Central memory CD8-positive, alpha-beta T cell (primary cell): ENCODE measurements at places on chromosomes 1 and 21.

- no peak for DNase-seq
- peak overlapping the region; percentile 56 for H3K4me3 ChIP-seq
- peaks cover 59% of the 10 kb centered on the region for H3K4me1 ChIP-seq
These were observed 13.1 kb downstream of the ZBTB7B start for GRCh38 chr1:155015527-155016230.

GRCh38 chr1:206895325-206895724 lies 1.9 kb upstream of the IL24 start:
- DNase-seq = no peak
- H3K36me3 ChIP-seq = peaks cover 2% of the 10 kb centered on the region
- H3K4me3 ChIP-seq = no peak overlapping the region

- no peak within 1 kb of the TSS for H3K27ac ChIP-seq
- peak; percentile 15 for DNase-seq
- H3K4me1 ChIP-seq = no peaks in the 10 kb centered on the region
- no peaks in the 10 kb centered on the region for H3K36me3 ChIP-seq
- H3K27me3 ChIP-seq = peaks cover 36% of the 10 kb centered on the region
- peak within 1 kb of the TSS; percentile 46 for H3K4me3 ChIP-seq
These were observed at the start of gene HEYL for GRCh38 chr1:39639305-39640130. HEYL (minus strand) TSS chr1:39639643; CDS start chr1:39639625, 18 bp downstream.

DNA sequence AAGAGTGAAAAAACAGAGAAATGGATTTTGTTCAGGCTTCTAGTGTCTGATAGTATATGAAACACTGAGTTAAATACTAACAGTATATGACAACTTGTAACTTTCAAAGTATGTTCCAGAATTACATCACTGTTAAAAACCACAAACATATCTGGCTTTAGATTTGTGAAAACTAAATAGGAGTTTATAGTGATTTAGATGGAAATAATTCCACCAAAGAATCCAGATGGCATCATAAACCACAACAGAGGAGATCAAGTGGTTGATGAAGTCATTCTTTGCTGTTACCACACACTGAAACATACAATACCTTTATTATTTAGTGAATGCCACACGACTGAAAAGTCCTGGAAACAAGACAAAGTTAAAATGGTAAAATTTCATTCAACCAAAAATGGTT lies 37.2 kb downstream of the ALG14 start:
- H3K27me3 ChIP-seq = no peaks in the 10 kb centered on the region
- H3K4me3 ChIP-seq = no peak overlapping the region
- H3K4me1 ChIP-seq = no peaks in the 10 kb centered on the region
- H3K27ac ChIP-seq = no peak overlapping the region
- DNase-seq = no peak
- H3K36me3 ChIP-seq = no peaks in the 10 kb centered on the region

DNA sequence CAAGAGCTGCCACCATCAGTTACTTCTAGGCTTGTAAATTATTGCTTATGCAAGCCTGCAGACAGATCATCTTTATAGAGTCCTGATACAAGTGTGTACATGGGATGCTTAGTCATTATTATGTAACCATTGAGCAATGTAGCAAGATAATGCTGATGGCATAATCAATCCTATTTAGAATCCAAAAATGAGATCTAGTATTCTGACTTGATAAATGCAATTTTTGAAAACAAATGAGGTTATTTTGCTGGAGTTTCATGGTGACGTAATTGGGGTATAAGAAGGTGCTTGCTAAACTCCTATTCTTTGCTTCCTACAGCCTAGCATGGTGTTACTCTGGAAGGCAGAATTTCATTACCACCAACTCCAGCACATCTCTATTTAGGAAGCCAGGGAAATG lies 801.7 kb upstream of the PRMT6 start:
- no peaks in the 10 kb centered on the region for H3K36me3 ChIP-seq
- H3K27me3 ChIP-seq = no peaks in the 10 kb centered on the region
- no peak overlapping the region for H3K4me3 ChIP-seq

DNA sequence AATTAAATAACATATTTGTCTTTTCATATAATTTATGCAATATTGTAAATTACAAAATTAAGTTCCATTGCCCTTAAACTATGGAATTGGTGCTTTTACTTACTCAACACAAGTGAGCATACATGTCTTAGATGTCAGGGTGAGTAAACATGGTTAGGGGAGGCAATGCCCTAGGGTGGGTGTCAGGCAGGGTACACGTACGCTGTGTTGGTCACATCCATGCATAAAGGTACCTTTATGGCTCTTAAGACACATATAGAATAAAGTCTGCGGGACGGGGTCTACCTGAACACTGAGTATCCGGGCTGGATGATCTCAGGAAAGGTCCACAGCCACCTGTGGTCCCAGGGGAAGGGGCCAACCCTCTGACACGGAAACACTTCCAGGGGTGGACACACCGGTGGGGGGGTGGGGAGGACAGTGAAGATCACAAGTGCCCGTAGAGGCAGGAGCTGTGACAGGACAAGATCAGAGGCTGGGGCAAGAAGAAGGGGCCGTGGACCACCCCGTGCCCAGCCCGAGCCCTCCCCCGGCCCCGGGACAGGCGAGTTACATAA lies 720 bp downstream of the LIN9 start:
- no peaks in the 10 kb centered on the region for H3K27me3 ChIP-seq
- peaks cover 7% of the 10 kb centered on the region for H3K4me1 ChIP-seq
- no peaks in the 10 kb centered on the region for H3K36me3 ChIP-seq
- no peak for DNase-seq
- H3K27ac ChIP-seq = peak overlapping the region; percentile 61

DNA sequence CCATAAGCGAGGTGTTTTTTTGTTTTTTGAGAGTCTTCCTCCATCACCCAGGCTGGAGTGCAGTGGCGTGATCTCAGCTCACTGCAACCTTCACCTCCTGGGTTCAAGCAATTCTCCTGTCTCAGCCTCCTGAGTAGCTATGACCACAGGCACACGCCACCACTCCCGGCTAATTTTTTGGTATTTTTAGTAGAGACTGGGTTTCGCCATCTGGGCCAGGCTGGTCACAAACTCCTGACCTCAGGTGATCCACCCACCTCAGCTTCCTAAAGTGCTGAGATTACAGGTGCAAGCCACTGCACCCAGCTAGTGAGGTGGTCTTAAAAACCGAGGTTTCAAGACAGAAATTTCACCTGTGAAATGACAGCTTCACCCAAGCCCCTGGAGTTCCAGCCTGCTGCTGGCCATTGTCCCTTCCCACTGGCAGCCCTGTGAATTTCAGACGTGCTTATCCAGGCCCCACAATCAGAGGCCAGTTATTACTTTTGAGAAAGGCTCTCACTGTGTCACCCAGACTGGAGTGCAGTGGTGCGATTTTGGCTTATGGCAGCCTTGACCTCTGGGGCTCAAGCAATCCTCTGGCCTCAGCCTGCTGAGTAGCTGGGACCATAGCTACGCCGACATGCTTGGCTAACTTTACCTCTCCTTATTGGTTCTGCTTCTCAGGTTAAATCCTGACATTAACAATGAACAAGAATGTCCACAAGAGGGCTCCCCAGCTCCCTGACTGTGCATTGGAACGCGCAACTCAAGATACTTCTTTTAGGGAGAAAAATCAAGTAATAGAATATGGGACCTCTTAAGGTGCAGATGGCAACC lies 19.4 kb downstream of the ENO1 start:
- DNase-seq = no peak
- no peak overlapping the region for H3K4me3 ChIP-seq
- H3K27ac ChIP-seq = no peak overlapping the region
- H3K27me3 ChIP-seq = no peaks in the 10 kb centered on the region
- peaks cover 58% of the 10 kb centered on the region for H3K36me3 ChIP-seq

GRCh38 chr1:29747196-29747595 lies 510.9 kb downstream of the PTPRU start:
- peaks cover 44% of the 10 kb centered on the region for H3K27me3 ChIP-seq
- H3K4me1 ChIP-seq = no peaks in the 10 kb centered on the region
- DNase-seq = no peak
- H3K36me3 ChIP-seq = no peaks in the 10 kb centered on the region

DNA sequence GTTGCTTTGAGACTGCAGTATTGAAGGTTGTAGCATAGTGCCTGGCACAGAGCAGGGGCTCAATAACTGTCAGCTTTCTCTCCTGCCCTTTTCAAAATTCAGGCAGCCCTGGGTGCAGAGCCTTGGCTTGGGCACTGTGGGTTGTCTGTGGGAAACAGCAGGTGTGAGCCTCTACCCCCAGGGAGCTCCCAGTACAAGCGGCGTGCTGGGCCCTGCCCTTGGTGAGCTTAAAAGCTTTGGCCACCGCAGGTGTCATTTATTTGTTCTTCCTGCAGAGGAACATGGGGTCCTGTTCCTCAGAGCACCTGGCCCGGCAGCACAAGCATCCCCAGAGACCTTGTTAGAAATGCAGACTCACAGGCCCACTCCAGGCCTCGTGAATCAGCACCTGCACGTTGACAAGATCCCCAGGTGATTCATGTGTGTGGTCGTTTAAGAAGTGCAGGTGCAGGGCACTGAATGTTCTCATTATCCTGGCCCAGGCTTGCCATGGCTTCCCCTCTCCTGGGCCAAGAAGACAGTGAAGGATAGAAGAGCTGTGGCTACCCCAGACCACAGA lies 29.9 kb upstream of the IGSF21 start:
- H3K4me3 ChIP-seq = no peak overlapping the region
- no peaks in the 10 kb centered on the region for H3K4me1 ChIP-seq
- H3K27ac ChIP-seq = no peak overlapping the region

DNA sequence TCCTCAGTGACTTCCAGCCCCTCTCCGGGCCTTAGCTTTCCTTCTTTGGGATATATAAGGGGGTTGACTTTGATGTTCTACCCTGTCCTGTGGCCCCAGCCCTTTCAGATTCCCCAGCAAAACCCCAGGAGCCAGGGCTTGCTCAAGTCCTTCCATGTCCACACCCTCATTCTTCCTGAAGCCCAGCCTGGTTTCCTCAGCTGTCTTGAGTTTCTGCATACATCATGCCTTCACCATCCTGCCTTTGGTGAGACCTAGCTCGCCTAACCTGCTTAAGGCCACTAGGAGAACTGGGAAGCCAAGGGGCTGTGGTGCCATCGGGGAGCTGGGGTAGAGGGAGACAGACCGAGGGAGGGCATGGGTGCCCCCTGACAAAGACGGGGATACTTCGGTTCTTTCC lies 17.2 kb upstream of the PEF1 start:
- peaks cover 14% of the 10 kb centered on the region for H3K27me3 ChIP-seq
- no peak overlapping the region for H3K4me3 ChIP-seq
- H3K36me3 ChIP-seq = peaks cover 3% of the 10 kb centered on the region
- no peak overlapping the region for H3K27ac ChIP-seq
- no peaks in the 10 kb centered on the region for H3K4me1 ChIP-seq

- H3K4me1 ChIP-seq = peaks cover 84% of the 10 kb centered on the region
- no peaks in the 10 kb centered on the region for H3K27me3 ChIP-seq
- peak overlapping the region; percentile 18 for H3K4me3 ChIP-seq
- H3K27ac ChIP-seq = peak overlapping the region; percentile 44
- peaks cover 9% of the 10 kb centered on the region for H3K36me3 ChIP-seq
These were observed 27.7 kb downstream of the CAPZB start for GRCh38 chr1:19457607-19458006.

DNA sequence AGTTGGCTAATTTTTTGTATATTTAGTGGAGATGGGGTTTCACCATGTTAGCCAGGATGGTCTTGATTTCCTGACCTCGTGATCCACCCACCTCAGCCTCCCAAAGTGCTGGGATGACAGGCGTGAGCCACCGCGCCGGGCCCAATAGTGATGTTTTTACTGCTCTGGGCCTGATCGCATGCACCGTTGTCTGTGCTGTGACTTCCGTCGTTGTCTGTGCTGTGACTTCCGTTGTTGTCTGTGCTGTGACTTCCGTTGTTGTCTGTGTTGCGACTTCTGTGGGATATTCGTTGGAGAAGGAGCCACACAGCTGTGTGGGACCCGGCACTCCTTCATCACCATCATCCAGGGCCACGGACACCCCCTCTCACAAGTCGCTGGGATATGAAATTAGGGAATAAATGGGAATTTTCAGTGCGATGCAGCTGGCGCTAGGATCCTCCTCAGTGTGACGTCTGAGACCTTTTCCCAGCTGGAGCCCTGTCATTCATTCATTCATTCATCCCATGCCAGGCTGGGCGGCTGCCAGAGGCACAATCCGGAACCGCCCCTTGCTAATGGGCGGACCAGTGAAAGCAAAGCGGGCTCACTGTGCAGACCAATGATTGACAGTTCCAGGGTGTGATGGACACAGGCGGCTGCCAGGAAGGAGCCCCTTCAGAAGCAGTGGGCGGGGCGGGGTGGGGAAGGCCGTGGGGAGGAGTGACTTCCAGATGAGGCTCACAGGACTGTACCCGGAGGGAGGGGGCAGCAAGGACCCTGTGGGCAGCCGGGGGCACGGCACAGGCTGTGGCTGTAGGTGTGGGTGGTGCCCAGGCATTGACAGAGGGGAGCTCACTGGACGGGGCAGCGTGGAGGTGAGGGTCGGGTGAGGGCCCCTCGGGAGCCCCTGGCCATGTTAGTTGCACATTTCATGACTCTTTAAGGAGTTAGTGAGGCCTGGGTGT lies 48.9 kb downstream of the PRKCZ start:
- no peak overlapping the region for H3K4me3 ChIP-seq
- no peaks in the 10 kb centered on the region for H3K27me3 ChIP-seq
- peaks cover 7% of the 10 kb centered on the region for H3K4me1 ChIP-seq
- H3K36me3 ChIP-seq = peaks cover 2% of the 10 kb centered on the region
- no peak for DNase-seq

DNA sequence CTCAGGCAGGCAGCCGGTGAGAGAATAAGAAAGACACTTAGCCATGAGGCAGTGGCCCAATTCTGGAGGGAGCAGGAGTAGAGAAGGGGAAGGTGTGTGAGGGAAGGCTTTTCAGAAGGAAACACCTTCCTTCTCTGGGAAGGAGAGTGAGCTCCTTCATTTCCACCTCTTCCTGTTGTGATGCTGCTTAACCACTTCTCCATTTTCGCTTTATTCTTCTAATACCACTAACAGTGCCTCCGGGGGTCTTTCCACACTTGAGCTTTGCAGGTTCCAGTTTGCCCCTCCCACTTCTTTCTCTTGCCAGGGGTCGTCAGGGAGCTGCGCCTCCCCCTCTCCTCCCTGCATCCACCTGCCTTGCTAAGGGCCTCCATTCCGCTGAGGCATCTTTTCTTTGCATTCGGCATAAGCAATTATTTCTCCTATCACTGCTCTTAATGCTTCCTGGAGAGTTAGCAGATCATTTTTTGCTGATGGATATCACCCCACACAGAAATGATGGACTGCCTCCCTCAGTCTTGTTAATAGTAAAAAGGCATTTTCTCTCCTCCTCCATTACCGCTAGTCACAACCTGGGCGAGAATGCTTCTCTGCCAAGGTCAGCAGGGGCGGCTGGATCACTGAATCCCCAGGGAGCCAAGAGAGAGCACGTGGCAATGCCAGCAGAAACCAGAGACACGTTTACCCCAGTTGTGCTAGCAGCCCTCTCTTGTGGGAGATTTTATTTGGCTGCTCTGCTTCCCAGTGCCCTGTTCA lies 74.8 kb downstream of the ELAVL4 start:
- no peak overlapping the region for H3K27ac ChIP-seq
- H3K4me1 ChIP-seq = no peaks in the 10 kb centered on the region
- H3K36me3 ChIP-seq = no peaks in the 10 kb centered on the region
- no peak overlapping the region for H3K4me3 ChIP-seq
- peaks cover 50% of the 10 kb centered on the region for H3K27me3 ChIP-seq

DNA sequence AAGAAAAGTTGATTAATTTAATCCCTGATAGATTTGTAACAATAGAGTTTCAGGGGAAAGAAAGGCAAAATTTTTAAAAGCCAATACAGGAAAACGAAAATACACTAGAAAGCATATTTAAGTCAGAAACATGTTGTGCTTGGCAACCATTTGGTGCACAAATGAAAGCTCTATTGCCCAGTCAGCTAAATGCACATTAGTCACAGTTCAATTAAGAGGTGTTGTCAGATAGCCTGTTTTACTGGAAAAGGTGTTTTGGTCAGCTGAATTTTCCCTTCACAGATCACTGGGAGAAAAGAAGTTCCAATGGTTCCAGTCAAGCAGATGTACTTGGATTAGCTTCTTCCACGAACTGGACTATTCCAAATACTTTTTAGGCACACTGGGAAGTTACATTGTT lies 25.4 kb downstream of the RGS4 start:
- H3K4me3 ChIP-seq = no peak overlapping the region
- H3K4me1 ChIP-seq = no peaks in the 10 kb centered on the region
- no peak for DNase-seq
